Jurkat, Clone E6-1 (cell line): ENCODE measurements at places on chromosomes 2 and 18.

DNA sequence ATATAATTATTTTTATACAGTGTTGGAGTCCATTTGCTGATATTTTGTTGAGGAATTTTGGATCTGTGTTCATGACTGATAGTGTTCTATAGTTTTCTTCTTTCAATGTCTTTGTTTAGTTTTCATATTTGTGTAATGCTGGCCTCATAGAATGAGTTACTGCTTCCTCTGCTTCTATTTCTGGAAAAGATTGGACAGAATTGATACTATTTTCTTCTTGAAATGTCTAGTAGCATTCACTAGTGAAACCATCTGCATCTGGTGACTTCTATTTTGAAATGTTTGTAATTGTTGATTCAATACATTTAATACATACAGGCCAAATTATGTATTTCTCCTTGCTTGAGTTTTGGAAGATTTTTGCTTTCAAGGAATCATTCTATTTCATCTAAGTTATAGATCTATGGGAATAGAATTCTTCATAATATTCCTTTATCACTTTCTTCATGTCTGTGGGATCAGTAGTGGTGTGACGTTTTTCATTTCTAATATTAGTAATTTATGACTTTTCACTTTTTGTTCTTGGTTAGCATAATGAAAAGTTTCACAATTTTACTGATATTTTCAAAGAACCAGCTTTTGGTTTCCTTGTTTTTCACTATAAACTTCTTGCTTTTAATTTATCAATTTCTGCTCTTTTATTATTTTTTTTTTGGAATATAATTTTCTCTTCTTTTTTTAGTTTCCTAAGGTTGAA, 509.9 kb upstream of the VRK2 start:
- no peak for DNase-seq

DNA sequence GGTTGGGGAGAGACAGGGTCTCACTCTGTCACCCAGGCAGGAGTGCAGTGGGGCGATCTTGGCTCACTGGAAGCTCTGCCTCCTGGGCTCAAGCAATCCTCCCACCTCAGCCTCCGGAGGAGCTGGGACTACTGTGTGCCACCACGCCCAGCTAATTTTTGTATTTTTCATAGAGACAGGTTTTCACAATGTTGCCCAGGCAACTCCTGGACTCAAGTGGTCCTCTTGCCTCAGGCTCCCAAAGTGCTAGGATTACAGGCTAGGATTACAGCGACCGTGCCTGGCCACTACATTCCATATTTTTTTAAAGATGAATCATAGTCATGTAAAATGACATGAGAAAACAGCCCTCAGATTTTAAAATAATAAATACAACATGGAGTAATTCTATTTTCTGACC, 32.3 kb downstream of the CWC22 start:
- no peak for DNase-seq

- no peak for DNase-seq
These were observed 672.5 kb downstream of the MBD2 start for GRCh38 chr18:53551868-53552426.

DNA sequence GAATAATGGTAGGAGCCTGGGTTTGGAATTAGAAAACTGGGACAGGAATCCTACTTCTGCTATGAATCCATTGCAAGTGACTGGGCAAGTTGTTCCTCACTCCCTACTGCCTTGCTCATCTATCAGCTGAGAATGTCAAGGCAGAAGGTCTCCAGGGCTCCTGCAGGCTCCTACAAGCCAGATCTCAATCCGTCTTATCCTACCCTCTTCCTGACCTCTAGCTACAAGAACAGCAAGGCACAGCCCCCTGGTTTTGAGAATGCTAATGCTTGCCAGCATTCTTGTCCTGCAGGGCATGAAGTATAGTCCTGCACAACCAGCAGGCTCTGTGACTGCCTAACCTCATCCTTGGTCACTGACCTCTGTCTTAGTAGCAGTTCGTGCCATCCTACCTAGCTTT, 141.9 kb upstream of the TNP1 start:
- DNase-seq: no peak
